CD8-positive, alpha-beta memory T cell (primary cell): ENCODE measurements at places on chromosomes 1 and 21.

DNA sequence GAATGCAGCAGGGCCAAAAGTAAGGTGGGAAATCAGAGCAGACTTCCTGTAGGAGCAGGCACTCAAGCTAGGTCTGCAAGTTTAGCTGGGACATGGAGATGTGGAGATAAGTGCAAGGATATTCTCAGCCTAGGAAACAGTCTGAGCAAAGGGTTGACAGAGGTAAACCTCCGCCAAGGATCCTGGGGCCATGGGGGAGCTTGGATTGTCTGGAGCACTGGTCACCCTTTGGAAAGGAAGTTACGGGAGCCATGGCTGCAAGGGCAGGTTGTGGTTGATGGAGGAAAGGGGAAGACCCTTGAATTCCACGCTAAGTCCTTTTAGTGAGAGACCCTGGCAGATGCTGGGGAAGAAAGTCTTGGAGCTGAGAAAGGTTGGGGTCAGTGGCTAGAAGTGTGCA, 150.9 kb downstream of the PTPRU start:
- no peak for DNase-seq

DNA sequence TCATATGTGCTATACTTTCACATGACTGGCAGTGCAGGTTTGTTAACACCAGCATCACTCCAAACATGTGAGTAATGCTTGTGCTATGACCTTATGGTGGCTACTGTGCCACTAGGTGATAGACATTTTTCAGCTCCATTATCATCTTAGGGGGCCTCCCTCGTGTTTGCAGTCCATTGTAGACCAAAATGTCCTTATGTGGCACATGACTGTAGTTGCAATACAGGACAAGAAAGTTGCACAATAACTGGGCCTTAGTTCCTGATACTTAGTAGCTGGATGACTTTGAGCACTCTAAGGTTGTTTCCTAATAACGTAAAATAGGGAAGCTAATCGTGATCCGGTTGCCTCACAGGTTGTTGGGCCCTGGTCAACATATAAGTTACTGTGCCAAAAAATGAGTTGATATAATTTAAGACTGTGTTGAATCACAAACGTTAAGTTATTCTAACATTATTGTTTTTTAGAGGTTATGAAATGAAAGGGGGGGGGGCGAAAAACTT, 511 bp upstream of the SNX27 start:
- DNase-seq: no peak

GRCh38 chr1:164630626-164631396, 71.8 kb downstream of the PBX1 start:
- DNase-seq: no peak

DNA sequence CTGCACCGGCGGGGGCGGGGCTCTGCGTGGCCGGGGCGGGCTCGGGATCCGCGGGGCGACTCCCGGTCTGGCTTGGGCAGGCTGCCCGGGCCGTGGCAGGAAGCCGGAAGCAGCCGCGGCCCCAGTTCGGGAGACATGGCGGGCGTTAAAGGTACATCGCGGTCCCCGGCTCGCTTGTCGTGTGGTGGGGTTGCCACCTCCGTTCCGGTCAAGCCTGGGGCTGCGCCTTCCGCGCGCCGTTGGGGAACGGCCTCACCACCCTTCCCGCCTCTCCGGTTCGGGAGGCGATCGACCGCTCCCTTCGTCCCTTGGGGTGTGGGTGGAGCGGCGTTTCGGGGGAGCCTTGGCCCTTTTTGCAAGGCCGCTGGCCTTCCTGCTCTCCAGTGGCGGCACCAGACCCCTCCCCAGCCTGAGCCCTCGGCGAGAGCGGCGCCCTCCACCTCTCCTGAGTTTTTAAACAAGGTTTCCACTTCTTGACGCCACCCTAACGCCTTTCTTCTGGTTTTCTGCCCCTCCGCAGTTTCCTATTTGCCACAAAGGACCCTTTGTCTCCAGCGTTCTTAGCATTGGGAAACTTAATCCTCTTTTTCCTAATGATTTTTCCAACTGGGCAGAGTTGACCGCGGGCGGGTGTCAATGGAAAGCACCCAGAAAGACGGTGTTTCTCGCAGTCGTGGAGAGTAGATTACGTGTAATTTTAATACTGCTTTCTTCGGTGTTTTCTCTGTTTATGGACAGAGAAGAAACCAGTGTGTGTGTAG, at the start of the genes LEPR and LEPROT:
TSS of gene LEPR (plus strand) at position 79 of the 761 bp plus-strand sequence. CDS start 144,898 bp downstream, outside the sequence.
TSS of gene LEPROT (plus strand) at position 79 of the 761 bp plus-strand sequence. CDS start at position 136, 57 bp downstream.
- DNase-seq: no peak

DNA sequence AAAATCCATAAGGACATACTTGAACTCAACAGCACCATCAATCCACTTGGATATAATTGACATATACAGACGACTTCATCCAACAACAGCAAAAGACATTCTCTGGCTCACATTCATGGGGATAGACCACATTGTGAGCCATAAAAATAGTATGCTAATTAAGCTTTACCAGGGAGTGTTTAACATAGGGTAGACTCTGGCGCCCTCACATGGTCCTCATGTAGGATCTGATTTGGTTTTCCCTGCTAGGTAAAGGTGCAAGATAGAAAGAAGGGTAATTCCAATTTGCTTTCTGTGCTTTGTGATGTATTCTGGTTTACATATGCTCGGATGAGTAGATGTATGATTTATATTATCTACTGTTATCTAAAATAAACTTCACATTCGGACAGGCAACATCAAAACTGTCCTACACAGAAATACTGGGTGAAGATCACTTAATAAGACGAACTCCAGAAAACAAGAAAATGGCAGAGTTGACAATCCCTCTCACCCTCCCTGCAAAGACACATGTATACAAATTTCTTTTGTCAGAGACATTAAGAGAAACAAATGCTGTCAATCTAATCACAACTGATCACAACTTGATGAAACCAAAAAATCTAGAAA, 27.7 kb downstream of the CR1L start:
- DNase-seq: no peak

DNA sequence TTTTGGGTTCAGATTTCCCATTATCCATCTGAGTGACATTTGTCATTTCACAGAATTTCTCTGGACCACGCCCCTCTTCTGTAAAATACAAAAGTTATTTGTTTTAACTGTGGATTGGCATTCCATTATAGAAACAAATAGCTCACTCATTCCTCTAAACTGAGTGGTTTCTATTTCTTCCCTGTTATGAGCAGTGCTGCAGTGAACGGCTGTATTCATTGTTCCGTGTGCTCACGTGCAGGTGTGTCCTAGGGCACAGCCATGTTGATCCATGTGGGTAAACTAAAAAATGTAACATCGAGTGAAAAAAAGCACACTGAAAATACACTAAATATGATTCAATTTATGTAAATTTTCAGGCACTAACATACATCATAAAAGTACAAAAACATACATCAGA, 27.0 kb upstream of the IL12RB2 start:
- DNase-seq: no peak

DNA sequence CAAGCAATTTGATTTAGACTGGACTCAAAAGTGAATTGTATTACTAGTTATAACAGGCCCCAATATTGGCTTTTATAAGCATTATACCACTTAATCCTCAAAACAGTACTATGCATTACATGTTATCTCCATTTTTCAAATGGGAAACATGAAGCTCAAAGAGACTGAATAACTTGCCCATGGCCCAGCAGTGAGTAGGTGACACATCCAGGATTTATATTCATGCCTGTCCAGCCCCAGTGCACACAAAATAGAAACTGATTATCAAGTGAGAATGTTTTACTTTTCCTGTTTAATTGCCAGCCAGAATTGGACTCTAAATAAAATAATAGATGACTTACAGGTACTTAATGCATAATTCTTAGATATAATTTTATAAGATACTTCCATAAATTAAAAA, 82.9 kb downstream of the NIBAN1 start:
- no peak for DNase-seq

GRCh38 chr1:93804412-93804811, 74.6 kb downstream of the DNTTIP2 start:
- no peak for DNase-seq

DNA sequence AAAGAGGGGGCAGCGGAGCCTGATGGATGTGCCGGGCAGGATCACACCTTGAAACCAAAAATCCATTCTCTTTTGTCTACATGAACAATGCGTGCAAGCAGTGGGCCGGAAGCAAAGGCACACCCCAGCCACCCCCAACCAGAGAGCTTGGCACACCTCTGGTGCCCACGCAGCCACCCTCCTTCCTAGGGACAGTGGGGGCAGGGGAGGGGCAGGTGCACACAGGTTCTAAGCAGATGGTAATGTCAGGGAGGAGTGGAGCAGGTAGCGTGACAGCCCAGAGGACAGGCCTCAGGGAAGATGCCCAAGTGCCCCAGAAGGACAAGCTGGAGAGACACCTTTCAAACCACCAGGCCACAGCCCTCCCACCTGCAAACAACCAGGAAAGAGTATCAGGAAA, 36.5 kb downstream of the SYF2 start:
- DNase-seq: no peak

GRCh38 chr1:81838600-81839218, 38.0 kb downstream of the ADGRL2 start:
- no peak for DNase-seq

DNA sequence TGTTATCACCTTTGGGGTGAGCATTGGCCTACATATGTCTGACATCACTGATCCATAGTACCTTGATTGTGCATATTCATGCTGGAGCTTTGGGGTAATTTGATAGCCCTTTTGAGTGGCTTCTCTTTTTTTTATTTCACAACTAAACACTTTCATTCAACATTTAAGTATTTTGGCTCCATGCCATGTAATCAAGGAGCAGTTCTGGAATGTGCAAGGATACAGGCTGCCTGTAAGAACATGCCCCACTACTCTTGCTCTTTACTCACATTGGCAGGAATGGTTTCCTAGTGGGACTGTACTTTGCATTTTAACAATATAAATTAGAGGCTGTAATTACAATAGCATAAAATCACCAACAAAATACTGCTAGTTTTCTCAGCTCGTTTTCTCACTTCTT, 300.7 kb upstream of the SPAG17 start:
- no peak for DNase-seq

GRCh38 chr21:31185663-31186062, 147.4 kb upstream of the KRTAP19-8 start:
- DNase-seq: no peak
